Gastrocnemius medialis (tissue), 4 donors: ENCODE measurements at places on chromosomes 6 and 20. TPM values are rescaled to one million over a fixed set of nuclear protein-coding genes. Genes with fewer than 3 reads are reported as not detected.

SLC16A10 gene
- 167 TPM for total RNA-seq

TMEM244 gene
- total RNA-seq, result not detected

PGM3 gene
- 3.9 TPM for total RNA-seq

NKX2-4 gene
- not detected for total RNA-seq

- no peak overlapping the region for H3K27ac ChIP-seq
- no peak overlapping the region for H3K4me3 ChIP-seq
- H3K36me3 ChIP-seq, result no peaks in the 10 kb centered on the region
- H3K27me3 ChIP-seq, result no peaks in the 10 kb centered on the region
Observed at GRCh38 chr6:46626228-46626909, 26.2 kb downstream of the CYP39A1 start.

- no peaks in the 10 kb centered on the region for H3K4me1 ChIP-seq
- H3K36me3 ChIP-seq, result no peaks in the 10 kb centered on the region
- H3K4me3 ChIP-seq, result no peak overlapping the region
- no peak overlapping the region for H3K27ac ChIP-seq
- no peaks in the 10 kb centered on the region for H3K27me3 ChIP-seq
Observed at GRCh38 chr20:56414842-56415765, 3.0 kb downstream of the CASS4 start.

DNA sequence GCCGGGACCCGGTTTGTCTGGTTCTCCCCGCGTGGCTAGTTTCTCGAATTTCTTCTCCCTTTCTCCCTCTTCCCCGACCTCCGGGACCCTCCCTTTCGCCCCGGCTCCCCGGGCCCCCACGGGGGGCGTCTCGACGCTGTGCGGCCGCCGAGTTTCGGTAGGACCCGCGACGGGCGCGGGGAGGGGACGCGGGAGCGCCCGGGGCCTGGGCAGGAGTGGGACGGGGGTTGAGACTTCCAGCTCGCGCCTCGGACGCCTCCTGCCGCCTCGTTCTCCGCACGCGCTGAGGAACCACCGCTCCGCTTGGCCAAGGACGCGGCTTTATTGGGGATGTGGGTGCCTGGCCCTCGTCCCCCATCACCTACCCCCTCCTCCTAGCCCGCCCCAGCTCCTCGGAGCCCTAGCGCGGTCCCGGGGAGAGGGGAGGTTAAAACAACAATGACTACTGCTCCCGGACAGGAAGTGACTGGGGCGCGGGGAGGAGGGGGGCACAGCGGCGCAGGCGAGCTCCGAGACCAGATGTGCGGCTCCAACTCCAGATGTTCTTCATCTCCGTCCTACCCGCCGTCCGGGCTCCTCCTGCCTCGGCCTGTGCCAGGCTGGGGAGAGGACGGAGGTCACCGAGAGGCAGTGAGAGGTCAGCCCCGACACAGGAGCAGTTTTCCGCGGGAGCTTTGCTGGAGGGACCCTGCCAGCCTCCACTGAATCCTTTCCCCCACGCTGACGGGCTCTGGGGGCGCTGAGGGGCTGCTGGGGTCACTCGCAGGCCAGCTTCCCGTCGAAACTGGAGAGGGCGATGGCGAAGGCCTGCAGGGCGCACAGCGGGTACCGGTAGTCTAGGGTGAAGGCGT lies 917 bp upstream of the TEAD3 start:
- peaks cover 40% of the 10 kb centered on the region for H3K4me1 ChIP-seq
- peak overlapping the region; percentile 94 for H3K27ac ChIP-seq
- no peaks in the 10 kb centered on the region for H3K36me3 ChIP-seq
- H3K27me3 ChIP-seq, result no peaks in the 10 kb centered on the region
- peak overlapping the region; percentile 88 for H3K4me3 ChIP-seq
- DNase-seq, result no peak

- H3K4me1 ChIP-seq, result no peaks in the 10 kb centered on the region
- H3K4me3 ChIP-seq, result no peak overlapping the region
- H3K27ac ChIP-seq, result no peak overlapping the region
- DNase-seq, result no peak
- peaks cover 63% of the 10 kb centered on the region for H3K36me3 ChIP-seq
Observed at GRCh38 chr20:47243532-47244305, 112.8 kb downstream of the ZMYND8 start.

DNA sequence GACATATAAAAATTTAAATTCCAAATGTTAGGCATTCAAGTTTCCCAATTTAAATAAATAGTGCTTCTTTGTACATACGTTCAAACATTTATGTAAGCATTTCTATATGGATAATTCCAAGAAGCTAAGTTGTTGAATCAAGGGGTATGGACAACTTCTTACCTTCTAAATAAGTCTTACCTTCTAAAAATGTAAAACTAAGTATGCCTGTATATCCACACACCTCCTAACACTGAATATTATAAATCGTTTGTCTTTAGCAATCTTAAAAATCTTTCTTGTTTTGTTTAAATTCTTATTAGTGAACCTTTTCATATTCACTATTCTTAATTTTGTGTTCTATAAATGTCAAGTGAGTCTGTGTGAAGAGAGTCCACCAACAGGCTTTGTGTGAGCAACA lies 2.5 kb upstream of the ZSCAN16 start:
- no peak overlapping the region for H3K4me3 ChIP-seq
- H3K27ac ChIP-seq, result no peak overlapping the region
- no peaks in the 10 kb centered on the region for H3K27me3 ChIP-seq
- H3K36me3 ChIP-seq, result no peaks in the 10 kb centered on the region
- DNase-seq, result no peak

- peak overlapping the region; percentile 39 for H3K27ac ChIP-seq
- no peak for DNase-seq
- H3K27me3 ChIP-seq, result no peaks in the 10 kb centered on the region
- H3K4me3 ChIP-seq, result no peak overlapping the region
- H3K4me1 ChIP-seq, result peaks cover 34% of the 10 kb centered on the region
Observed at GRCh38 chr6:129114636-129115391, 231.9 kb downstream of the LAMA2 start.

DNA sequence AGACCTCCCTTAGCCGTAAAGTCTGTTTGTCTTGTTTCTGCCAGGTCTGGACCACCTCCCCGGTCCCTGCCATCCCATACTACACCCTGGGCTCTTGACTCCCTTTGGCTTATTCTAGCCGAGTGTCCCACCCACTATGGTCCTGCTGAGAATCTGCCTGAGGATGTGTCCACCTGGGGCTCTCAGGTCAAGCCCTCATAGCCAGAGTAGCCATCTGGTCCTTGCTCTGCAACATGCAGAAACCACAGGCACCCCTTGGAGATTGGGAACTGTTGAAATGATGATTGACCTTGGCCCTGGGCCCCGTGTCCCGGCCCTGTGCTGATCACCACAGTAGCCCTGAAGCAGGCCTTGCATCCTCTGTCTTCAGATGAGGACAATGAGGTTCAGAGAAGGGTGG lies 44.0 kb downstream of the VSTM2L start:
- DNase-seq, result no peak
- no peaks in the 10 kb centered on the region for H3K36me3 ChIP-seq
- H3K27ac ChIP-seq, result no peak overlapping the region
- no peak overlapping the region for H3K4me3 ChIP-seq
- H3K4me1 ChIP-seq, result no peaks in the 10 kb centered on the region

- DNase-seq, result no peak
- H3K36me3 ChIP-seq, result no peaks in the 10 kb centered on the region
- no peak overlapping the region for H3K4me3 ChIP-seq
- H3K27ac ChIP-seq, result no peak overlapping the region
- H3K27me3 ChIP-seq, result no peaks in the 10 kb centered on the region
Observed at GRCh38 chr20:60446267-60447111, 488.3 kb downstream of the CDH26 start.

- no peaks in the 10 kb centered on the region for H3K27me3 ChIP-seq
- no peaks in the 10 kb centered on the region for H3K36me3 ChIP-seq
- no peak for DNase-seq
- H3K27ac ChIP-seq, result no peak overlapping the region
Observed at GRCh38 chr6:100801036-100801435, 80.1 kb downstream of the ASCC3 start.

DNA sequence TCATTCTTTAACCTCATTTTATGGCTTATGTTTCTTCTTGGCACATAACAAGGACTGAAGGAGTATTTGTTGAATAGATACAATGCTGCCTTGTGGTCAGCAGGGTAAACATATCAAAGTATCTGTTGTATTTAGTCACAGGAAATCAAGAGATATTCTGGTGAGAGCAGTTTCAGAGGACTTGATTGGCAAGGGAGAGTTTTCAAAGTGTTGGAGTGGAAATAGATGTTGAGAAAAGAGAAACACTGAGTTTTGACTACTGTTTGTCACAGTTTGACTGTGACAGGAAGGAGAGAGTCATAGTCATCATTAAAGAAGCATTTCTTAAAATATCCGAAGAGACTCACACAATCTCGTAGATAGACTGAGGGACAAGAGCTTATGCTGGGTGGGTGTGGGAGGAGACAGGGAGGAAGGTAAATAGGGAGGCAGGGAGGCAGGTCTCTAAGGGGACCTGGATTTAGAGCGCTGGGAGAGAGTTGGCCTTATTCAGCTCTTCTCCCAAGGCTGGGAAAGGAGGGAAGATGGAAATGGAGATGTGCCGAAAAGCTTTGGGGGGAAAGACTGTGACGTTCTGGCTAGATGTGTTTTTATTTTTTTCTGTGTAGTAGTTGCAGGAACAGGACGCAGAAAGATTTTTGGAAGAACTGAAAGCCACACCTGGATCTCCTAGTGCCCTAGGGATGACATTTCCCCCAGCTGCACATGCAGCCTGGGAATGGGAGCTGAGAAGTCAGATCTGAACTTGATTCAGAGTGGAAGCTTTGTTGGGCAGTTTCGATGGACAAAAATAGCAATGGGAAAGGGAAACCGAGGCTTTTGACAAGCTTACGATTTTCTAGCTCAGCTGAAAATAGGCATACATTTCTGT lies 65.0 kb upstream of the IFNGR1 start:
- DNase-seq, result no peak
- H3K36me3 ChIP-seq, result no peaks in the 10 kb centered on the region
- H3K4me1 ChIP-seq, result no peaks in the 10 kb centered on the region
- H3K4me3 ChIP-seq, result no peak overlapping the region
- no peak overlapping the region for H3K27ac ChIP-seq

DNA sequence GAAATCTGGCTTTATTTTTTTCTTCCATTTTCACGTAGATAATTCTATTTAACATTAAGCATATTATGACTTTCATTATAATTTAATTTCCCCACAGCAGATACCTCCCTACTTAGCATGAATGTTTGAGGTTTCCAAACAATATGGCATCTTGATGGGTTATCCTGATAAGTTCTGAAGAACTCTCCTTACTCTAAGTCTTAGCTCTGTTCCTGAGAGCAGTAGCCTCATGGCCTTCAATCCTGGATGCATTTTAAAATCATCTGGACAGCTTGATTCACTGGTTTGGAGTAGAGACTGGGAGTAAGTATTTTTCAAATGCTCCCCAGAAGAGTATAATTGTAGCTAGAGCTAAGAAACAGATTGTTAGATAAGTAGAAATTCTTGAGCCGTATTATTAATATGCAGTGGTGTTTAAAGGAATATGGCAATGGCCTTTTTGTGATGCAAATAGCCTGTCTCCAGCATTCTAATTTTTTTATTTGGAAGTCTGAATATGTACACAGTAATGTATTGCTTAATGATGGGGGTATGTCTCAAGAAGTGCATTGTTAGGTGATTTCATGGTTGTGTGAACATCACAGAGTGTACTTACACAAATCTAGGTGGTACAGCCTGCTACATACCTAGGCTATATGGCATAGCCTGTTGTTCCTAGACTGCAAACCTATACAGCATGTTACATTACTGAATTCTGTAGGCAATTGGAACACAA lies 110.5 kb upstream of the EEF1E1 start:
- no peaks in the 10 kb centered on the region for H3K27me3 ChIP-seq
- DNase-seq, result no peak
- no peaks in the 10 kb centered on the region for H3K36me3 ChIP-seq
- no peaks in the 10 kb centered on the region for H3K4me1 ChIP-seq
- no peak overlapping the region for H3K4me3 ChIP-seq

DNA sequence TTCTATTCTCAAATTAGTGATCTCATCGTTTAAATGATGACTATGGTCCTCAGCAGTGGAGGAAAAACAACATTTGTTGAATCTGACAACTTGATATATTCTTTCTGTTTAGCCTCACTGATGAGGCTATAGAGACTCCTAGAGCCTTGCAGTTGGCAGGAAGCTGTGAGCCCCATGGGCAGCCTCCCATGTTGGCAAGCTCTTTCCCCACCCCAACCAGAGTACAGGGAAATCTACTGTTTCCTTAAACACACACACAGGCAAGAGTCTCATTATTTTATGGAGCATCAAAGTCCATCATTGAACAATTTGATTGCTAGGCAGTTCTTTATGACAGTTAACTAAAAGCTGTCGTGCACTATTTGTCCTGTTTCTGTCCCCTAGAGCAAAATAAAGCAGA lies 498.2 kb upstream of the CITED2 start:
- no peaks in the 10 kb centered on the region for H3K27me3 ChIP-seq
- no peak overlapping the region for H3K27ac ChIP-seq
- no peaks in the 10 kb centered on the region for H3K4me1 ChIP-seq
- H3K36me3 ChIP-seq, result no peaks in the 10 kb centered on the region
- no peak overlapping the region for H3K4me3 ChIP-seq
